ENCODE measurements at places on chromosomes 1 and 21.

GRCh38 chr1:223413216-223413615 is 20.0 kb downstream of the CCDC185 start:
- no peak for DNase-seq

DNA sequence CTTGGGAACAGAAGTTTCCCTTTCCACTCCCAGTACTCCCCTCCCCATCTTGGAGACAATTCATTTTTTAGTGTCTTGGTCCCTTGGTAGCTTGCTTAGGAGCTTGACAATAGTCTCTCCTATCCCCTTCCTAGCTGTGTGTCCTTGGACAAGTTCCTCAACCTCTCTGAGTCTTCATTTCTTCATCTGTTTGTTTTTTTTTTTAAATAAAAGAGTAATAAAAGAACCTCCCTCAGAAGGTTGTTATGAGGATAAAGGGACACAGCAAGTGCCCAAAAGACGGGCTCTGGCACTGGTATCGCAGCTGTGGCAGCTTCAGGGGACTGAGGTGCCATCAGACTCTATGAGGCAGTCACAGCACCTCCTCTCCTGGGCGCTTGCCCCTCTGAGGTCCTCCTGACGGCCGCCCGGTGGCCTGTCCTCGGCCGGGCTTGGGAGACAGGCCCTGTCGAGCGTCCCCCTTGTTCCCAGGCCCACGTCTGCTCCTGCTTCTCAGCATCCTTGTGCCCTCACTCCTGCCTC is 689.2 kb downstream of the MATN1 start:
- no peak for DNase-seq

GRCh38 chr21:32172106-32172505 is 106.7 kb downstream of the MIS18A start:
- DNase-seq = no peak

DNA sequence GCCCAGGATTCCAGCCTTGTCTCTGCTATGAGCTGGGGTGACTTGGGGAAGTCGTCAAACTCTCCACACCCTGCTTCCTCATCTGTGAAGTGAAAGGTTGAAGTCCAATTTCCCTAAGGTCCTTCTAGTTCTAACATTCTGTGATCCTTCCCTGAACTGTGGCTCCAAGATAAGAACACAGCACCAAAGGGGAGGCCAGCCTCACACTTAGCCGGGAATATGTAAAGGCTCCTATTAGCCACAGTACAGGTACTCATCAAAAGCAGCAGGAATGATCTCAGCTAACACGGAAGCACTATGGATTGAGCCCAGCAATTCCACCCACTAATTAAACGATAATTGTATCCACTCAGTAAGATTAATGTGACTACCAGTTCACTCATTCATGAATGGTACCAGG is 4.0 kb downstream of the SLC30A10 start:
- no peak for DNase-seq

GRCh38 chr1:181405584-181405983 is 77.7 kb upstream of the CACNA1E start:
- DNase-seq = no peak

DNA sequence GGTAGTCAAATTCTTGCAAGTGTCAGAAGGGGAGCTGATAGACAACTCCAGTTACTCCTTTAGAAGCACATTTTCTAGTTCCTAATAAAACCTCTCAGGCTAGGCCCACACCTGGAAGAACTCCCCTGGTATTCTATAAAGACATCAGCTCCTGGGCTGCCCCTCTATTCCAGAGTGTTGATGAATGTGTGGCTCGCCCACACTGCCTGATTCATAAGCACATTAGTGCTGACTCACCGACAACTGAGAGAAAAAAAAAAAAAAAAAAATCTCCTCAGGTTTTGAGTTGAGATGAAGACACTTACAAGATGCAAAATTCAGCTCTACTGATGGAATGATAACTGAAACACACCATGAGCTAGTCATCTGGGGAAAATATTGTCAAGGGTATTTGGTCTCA is 188.1 kb downstream of the TNR start:
- no peak for DNase-seq
